ENCODE measurements at places on chromosomes 5 and 9.

- DNase-seq = no peak
These were observed 1.1 kb upstream of the GNPDA1 start for GRCh38 chr5:142013734-142014521.

DNA sequence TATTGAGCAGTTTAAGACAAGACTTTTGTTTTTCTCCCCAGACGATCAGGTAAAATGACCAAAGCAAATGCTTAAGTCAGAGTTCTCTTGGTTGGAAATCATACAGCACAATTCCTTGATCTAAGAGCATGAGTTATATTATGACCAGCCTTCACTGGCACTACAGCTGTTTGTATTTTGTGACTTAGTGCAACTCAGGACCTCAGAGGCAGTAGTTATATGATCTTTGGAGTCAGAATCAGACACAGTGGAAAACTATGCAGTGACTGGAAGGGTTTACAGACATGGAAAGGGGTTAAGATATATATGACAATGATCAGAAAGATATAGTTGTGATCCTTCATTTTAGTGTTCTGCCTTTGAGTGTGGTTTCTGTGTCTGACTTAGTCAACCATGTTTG lies 24.3 kb downstream of the RAD23B start:
- DNase-seq = no peak

DNA sequence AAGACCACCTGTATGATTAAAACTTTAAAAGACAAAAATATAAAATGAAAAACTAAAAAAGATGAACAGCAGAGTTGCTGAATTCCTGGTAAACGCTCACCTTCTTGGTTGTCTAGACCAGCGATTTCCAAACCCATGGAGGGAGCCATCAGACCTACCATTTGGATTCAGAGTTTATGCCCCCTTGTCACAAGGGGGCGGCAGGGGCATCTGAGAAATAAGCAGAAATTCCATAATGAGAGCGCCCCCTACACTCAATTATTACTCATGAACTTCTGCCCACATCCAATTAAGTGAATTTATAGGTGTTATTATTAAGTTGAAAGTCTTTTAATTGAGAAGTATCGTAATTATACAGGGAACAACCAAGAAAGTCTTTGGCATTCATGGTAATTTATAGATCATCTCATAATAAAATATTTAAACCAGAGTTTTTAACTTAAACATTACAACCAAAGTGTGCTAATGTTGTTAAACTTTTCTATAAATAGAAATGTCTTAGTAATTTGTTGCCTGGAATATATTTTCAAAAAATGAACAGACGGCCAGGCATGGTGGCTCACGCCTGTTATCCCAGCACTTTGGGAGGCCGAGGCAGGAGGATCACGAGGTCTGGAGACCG lies 35.2 kb upstream of the SPATA31C2 start:
- DNase-seq = peak; percentile 20

GRCh38 chr5:73783828-73784227 lies 157.8 kb downstream of the ARHGEF28 start:
- DNase-seq = no peak

- no peak for DNase-seq
These were observed 357.7 kb downstream of the NPR3 start for GRCh38 chr5:33068786-33069185.

GRCh38 chr9:108708448-108708847 lies 147.3 kb downstream of the ACTL7B start:
- no peak for DNase-seq

- DNase-seq = no peak
These were observed 8.2 kb downstream of the PRRX2 start for GRCh38 chr9:129673602-129674001.

- no peak for DNase-seq
These were observed 348.0 kb upstream of the CDH18 start for GRCh38 chr5:20335978-20336377.

GRCh38 chr5:139592289-139592688 lies 31.1 kb downstream of the UBE2D2 start:
- no peak for DNase-seq

DNA sequence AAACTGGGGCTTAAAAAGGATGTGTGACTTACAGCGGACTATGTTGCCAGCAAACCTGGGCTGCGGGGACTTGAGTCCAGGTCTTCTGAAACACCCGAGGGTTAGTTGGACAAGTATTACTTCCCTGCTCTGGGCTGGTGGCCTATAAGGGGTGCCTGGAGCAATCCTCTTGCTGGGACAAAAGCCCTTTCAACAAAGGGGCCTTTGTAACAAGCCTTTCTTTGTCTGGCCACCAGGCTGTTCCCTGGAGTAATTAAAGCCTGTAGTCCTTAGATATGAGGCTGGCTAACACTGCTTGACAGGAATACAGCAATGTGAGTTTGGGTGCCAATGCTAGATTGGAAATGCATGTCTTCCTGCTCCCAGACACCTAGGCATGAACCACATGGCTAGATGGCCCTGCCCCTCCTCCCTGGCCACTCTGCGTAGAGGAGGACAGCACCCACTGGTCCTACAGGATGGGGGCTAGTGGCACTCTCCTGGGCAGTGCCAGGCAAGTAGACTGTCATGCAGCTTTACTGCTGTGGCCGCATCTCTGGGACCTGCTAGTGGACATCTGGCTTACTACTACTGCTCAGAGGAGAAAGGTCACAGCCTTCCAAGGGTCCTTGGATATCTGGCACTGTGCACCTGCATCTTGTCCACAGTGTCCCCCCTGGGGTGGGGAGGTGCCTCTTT lies 343.1 kb downstream of the ZSWIM6 start:
- DNase-seq = no peak
